Stimulated activated CD8-positive, alpha-beta memory T cell treated with anti-CD3 and anti-CD28 coated beads, Interleukin-7, amount 100 ng/mL, for 24 hours (primary cell): ENCODE measurements at places on chromosomes 2 and 18.

DNA sequence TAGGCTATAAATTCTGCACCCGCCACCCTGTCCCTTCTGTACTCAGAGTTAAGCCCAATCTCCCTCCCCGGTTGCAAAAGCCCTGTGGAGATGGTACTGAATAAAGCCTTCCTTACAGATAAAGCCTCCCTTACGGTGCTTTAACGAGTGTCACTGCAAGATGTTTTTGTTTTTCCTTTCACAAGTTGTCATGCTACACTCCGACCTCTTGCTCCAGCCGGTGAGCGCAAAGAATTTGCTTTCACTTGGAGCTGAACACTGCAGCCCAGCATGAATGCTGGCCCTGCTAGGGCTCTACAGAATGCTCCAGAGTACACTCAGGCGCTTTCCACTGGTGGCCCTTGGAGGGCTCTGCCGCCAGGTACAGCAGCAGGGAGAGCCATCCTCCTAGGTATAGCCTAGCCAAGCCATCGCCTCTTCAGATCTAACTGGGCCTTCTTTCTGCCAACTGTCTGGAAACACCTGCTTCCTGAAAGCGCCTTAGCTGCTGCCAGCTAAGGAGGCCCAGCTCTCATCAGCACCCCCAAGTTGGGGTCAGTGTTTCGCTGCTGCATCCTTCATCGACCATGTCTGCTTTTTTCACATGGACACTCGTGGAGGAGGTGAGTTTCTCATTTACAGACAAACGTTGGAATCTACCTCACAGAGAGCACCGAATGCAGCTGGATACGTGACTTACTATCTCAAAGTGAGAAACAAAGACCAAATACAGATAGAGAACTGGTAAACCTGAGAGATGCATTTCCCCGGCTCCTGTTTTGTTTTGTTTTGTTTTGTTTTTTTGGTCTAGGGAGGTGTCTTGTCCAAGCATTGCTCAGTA is 13.4 kb upstream of the CREG2 start:
- no peak for DNase-seq

GRCh38 chr18:1292167-1292566 is 387.5 kb downstream of the ADCYAP1 start:
- no peak for DNase-seq

- DNase-seq: no peak
Measured at GRCh38 chr2:232970051-232970450, 43.0 kb downstream of the NGEF start.

- DNase-seq: no peak
Measured at GRCh38 chr18:56468396-56468795, 170.0 kb downstream of the TXNL1 start.

- no peak for DNase-seq
Measured at GRCh38 chr2:240238201-240238600, 97.7 kb upstream of the OTOS start.
